NT2/D1 (cell line): ENCODE measurements at places on chromosomes 7 and 10.

DNA sequence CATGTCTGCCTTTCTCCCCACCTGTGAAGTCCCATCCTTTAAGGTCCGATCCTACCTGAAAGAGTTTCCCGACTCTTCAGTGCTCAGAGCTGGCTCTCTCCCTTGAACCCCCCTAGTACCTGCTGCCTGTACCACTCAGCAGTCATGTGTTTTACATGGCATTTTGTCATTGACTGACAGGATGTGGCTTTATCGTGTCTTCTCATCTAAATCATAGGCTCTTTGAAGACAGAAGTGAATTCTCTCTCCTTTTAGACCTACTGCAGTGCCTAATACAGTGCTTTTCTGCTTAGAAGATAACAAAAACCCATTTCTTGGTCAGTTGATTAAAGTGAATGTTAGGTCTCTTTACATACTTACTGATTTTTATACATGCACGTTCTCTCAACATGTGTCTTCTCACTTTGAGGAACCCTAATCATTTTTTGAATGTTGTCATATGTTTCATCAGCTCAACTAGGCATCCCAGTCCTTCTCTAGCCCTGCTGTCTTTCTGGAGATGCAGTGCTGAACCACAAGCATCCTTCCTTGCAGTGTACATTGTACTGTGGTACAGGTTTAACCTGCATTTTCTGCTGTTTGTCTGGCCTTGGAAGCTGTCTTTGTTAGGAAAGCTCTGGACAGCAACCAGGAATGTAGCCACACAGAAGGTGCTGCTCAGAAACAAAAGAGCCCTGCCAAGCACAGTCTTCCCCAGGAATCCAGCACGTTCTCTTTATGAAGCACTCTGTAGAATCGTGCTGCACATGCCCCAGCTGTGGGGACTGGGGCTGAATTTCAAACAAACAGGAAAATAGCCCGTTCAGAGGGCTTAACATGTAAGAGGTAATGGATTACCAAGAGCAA is 28.1 kb upstream of the LRRC4 start:
- DNase-seq: no peak

- peak; percentile 70 for DNase-seq
Observed at GRCh38 chr7:51451751-51452476, 135.3 kb upstream of the COBL start.

DNA sequence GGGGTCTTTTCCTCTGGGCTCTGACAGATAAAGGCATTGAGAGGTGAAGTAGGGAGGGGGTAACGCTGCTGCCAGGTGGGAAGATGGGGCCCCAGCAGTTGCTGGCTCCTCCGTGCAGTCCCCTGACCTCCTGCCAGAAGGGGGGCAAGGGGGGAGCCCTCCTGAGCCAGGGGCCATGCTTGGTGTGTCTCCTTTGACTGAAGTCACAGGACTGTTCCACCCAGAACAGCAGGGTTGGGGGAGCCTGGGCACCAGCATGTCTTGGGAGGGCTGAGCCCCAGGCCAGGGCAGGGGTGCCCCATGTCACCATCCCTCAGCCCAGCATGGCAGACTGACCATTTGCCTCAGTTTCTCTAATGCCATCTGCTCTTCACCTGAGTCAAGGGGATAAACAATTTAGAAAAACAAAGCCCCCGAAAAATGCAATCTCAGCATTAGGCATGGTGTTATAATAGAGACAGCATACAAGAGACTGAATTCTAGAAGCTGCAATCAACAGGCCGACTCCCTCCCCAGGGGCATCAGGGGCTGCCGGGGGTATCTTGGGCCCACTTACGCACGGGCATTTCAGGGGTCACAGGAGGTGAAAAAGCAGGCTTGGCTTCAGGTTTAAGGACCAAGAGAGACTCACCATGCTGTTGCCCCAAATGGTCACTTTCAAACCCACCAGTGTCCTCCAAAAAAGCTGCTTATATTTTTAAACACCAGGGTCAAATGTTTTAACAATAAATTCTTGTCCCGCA is 108.6 kb upstream of the GPR26 start:
- no peak for DNase-seq

DNA sequence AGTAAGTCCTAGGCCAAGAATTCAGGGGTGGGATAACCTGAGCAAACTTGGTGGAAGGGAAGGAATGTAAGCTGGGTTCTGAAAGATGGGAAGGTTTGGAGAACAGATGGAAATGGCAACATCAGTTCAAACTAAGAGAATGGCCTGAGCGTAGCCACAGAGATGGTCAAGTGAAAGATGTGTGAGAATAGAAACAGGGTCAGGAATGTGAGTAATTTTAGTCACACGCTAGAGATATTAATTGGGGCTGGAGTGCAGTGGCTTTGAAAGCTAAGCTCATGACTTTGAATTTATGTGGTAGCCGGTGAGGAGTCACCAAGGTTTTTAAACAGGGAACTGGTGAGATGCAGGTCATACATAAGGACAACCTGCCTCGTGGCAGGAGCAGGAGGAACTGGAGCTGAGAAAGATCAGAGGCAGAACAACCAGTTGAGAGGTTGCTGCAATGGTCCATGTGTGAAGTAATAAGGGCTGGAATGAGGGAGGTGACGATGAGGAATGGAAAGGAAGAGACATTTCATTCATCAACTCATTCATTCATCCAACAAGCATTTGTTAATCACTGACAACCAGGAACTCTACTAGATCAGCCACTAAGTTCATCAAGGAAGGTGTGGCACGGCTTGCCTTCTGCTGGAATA is 12.9 kb upstream of the SORBS1 start:
- no peak for DNase-seq

DNA sequence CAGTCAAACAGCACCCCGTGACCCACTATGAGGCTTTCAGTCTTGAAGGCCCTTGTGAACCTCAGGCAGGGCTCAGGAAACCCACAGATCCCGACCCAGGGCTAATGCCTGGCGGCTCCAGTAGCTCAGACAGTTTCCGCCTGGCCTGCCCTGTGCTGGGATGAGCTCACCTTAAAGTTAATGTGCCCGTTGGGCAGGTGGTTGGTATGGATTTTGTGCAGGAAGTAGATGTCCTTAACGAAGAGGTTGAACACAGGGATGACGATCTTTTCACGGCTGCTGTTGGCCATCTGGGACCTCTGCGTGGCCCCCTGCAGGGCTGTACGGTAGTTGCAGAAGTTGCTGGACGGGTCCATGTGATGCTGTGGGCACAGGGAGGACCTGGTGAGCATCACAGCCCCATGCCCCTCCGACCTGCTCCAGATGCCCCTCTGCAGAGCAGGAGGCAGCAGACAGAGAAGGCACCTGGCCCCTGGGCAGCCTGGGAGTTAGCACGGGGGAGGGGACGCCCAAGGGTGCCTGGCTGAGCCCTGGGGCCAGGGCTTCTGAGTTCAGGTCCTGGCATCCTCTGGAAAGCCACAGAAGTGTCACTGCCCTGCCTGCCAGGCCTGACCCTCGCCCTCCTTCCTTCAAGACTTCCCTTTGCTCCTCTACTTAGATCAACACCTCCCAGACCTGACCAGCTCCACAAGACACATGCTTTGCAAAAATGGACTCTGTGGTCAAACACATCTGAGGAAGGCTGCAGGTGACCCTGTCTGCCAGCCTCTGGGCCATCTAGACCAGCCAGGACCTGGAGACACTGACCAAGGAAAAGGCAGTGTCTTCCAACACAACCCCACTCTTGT is 59.8 kb downstream of the CSGALNACT2 start:
- no peak for DNase-seq

- DNase-seq: peak; percentile 13
Observed at GRCh38 chr7:54090652-54091213, 451.4 kb upstream of the VSTM2A start.

- no peak for DNase-seq
Observed at GRCh38 chr10:92241158-92241500, 49.7 kb downstream of the CPEB3 start.

DNA sequence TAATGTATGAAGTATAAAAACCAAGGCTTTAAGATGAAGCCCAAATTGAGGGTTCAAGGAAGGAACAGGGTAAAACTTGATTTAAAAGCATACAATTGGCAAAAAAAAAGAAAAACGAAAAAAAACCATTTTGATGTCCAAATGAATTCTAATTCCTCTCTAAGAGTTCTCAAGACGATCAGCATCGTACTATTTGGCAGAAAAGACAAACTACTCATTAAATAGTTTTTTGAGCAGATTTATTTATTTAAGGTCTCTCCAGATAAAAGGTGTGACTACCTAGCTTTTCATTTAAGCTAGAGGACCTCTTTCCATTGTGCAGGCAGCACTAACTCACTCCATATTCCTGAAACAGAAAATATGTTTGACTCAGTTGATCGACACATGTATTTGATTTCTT is 245.0 kb downstream of the KIAA1217 start:
- DNase-seq: no peak

- DNase-seq: no peak
Observed at GRCh38 chr7:22354462-22354861, 2.5 kb downstream of the RAPGEF5 start.

- DNase-seq: no peak
Observed at GRCh38 chr10:58704671-58705141, 192.0 kb downstream of the BICC1 start.

DNA sequence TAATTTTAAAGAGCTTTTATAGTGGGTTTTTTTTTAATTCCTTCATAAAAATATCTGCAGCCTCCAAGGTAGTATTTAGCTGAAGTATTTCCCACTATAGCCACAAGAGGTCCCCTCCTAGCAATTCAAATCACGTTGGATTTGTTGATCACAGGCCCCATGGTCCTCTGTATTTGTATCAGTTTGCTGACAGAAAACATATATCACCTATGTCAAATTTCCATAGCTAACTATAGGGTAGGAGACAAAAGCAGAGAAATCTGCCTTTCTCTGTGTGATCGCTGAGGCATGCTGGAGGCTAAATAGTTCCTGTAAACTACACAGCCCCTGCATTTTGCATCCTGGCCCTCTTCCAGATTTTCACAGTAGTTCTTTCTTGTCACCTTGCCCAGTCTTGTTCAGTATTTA is 1.7 kb upstream of the CTNNA3 start:
- DNase-seq: peak; percentile 16

GRCh38 chr10:1253523-1254353 is 197.6 kb downstream of the WDR37 start:
- DNase-seq: no peak

DNA sequence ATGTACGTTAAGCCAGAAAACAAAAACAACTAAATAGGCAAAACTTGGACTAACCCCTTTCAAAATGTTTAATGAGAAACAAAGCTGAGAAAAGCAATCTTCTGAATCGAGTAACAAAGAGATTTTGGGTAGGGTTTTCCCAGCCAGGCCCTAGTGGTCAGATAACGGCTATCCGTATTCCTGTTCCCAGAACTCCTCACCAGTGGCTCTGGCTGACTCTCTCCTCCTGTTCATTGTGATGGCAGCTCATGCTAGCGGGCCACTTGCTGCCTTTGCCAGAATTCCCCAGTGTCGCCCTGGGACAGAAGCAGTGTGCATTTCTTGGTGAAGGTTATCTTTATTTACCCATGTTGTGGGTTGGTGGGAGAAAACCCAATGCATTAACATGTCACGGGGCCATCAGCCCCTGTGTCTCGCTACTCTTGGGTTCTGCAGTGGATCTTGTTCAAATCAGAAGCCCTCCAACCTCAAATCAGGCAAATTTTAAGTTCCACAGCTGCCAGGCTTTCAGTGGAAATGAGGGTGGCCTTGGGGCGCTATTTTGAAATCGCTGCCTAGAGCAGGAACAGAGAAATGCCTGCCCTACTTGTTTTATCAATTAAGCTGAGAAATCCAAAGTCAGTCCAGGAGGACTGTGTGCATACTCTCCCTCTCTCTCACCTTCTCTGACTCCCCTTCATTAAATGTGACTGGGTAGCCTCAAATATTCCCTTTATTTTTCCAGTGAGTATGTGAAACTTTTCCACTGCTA is 164.5 kb upstream of the NPVF start:
- peak; percentile 18 for DNase-seq

GRCh38 chr7:157863176-157863575 is 526.4 kb downstream of the DNAJB6 start:
- no peak for DNase-seq

DNA sequence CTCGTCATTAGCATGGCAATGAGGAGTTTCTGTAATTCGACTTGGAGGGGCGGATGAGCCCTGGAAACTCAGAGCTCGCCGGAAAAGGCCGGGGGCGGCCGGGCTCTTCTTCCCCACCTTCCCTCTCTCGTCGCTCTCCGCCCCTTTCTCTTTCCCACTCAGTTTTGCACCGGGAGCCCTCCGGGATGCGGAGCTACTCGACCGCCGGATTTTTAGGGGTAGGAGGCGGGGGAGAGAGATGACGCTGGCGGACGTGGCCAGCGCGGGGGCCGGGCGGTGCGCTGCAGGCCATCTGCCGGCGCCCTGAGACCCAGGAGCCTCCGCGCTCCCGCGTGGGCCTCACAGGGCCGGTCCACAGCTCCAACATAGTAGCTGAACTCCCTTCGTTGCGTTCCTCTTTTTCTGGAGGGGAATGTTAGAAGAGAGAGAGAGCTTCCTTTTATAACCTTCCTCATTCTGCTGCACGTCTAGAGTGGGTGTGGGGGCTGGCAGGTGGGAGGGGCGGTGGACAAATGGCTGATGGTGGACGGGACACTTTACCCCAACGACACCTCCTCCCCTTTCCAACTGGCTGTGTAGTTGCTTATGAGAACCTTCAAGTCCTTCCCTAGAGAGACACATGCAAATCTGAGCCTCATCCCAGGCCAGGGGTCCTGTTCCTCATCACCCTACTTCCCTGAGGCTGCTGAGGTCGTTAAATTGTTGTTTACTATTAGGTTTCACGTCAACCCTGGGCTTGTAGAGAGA is 1.1 kb upstream of the HOXA1 start:
- DNase-seq: no peak

- DNase-seq: no peak
Observed at GRCh38 chr7:47663213-47663612, 81.3 kb upstream of the TNS3 start.

DNA sequence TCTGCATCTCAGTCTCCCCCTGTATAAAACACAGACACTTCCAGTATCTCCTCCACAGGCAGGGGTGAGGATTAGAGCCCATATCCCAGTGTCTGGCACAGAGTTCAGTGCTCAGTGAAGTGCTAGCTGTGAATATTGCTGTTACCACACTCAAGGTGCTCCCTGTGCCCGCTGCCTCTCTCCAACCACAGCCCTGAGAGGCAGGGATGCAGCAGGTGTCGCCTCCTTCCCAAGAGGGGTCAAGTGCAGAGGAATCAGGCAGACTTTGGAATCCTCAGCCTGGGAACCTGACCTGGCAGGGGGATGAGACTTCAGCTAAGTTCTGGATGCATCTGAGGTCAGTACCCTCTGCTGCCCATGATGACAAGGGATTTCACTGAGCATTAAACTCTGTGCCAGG is 163.1 kb downstream of the GFRA1 start:
- DNase-seq: no peak

DNA sequence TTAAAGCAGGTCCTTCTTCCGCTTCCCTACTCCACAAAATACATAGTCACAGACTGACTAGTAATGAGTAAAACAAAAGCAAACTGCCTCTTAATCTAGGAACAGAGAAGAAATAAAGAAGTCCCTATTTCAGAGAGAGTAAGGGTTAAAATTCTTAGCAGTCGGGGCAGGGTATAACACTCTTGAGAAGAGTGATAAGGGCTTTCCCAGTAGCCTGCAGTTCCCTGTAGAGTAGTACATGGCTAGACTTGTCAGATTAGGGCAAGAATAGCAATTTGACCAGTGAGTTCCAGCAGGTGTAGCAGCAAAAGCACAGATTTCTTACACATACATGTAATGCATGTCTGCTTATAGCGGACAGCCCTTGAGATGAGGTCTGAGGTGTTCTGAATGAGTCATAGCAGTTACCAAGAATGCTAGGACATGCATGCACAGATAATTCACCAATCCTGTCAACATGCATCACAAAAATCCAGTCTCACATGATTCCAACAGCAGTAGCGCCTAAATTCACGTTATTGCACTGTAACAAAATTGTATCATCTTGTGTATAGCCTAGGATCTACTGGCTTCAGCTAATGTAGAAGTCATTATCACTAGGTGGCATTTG is 40.7 kb downstream of the BTRC start:
- no peak for DNase-seq
